ENCODE measurements at places on chromosomes 1 and 21. TPM values are rescaled to one million over a fixed set of nuclear protein-coding genes. Genes with fewer than 3 reads are reported as not detected.

SAMD11 gene
- total RNA-seq, result 0.25 TPM

UBL4B gene
- not detected for total RNA-seq

C1orf185 gene
- total RNA-seq, result not detected

DNA sequence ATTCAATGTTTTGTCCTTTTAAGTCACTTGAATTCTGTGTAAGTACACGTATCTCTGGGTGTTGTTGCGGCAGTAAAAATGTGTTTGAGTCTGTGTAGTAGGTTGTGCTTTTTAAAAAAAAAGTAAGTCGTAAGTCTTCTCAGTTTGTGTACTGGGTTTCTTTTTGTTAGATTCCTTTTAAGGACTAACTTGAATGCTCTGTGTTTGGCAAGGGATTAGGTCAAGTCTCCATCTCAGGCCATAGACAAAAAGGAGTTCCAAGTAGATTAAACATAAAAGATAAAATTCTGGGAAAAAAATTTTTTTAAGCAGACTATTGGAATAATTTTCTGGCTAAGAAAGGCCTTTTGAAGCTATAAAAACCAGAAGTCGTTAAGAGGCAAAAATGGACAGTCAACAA, 113.1 kb downstream of the ATP5PO start:
- no peak for DNase-seq

- no peak for DNase-seq
Measured at GRCh38 chr1:145886390-145886789, 724 bp upstream of the ANKRD35 start.

DNA sequence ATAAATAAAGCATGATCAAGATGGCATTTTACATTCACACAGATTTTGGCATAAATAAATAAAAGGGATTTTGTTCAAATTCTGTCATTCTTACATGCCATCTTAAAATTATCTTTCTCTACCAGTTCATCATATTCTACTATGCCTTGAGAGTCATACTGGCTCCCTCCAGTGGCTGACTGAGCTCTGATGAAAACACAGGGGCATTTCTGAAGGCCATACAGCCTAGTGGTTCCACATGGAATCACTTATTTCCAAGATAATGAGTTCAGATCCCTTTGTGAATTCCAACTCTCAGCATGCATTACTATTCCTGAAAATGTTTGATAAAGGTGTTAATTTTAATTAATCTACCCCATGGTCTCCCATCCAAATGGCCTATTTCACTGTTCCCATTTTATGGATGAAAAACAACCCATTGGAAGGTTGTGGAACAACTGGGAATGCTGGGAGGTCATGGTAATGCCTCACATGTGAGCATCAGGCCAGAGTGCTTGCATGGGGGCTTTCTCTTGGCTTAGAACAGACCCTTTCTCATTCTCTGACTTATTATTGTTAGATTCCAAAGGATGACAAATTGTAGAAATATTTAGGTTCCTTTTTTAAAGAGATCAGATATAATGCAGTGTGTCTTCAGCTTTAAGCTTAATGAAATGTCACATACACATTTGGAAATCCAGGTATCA, 622.4 kb upstream of the PKN2 start:
- peak; percentile 21 for DNase-seq
